ENCODE measurements at places on chromosomes 16 and 17.

GRCh38 chr17:44533533-44534246, 23.6 kb upstream of the FZD2 start:
- peak; percentile 95 for DNase-seq

DNA sequence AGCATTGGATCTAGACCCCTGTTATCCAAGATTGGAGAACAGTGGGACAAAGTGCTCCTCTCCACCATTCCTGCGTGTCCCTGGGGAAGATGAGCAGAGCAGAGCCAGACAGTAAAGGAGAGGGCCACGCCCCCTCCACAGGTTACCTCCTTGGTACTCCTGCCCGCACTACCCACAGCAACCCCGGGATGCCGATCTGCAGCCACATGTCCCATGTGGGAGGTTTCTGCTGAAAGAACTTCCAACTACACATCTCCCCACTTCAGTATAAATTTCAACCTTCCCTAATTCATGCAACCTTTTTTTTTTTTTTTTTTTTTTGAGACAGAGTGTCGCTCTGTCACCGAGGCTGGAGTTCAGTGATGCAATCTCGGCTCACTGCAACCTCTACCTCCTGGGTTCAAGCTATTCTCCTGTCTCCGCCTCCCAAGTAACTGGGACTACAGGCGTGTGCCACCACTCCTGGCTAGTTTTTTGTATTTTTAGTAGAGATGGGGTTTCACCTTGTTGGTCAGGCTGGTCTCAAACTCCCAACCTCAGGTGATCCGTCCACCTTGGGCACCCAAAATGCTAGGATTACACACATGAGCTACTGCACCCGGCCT, 2.3 kb downstream of the RAB37 start:
- no peak for DNase-seq

DNA sequence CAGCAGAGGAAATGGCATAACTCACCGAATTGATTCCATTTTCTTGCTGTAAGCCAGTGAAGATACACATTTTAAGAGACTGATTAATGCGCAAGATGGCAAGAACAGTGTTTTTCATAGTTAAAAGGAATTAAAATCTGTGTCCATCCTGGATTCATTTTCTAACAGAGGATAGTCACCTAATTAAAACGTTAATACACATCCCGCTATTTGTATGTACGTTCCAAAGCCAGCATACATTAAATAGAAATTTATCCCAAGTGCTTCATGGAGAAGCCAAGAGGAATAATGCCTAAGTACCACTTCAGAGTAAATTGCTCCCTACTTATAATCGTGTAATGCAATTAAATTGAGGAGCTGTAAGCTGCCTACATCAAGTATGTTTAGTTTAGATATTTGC, 49.9 kb downstream of the RBFOX1 start:
- no peak for DNase-seq

DNA sequence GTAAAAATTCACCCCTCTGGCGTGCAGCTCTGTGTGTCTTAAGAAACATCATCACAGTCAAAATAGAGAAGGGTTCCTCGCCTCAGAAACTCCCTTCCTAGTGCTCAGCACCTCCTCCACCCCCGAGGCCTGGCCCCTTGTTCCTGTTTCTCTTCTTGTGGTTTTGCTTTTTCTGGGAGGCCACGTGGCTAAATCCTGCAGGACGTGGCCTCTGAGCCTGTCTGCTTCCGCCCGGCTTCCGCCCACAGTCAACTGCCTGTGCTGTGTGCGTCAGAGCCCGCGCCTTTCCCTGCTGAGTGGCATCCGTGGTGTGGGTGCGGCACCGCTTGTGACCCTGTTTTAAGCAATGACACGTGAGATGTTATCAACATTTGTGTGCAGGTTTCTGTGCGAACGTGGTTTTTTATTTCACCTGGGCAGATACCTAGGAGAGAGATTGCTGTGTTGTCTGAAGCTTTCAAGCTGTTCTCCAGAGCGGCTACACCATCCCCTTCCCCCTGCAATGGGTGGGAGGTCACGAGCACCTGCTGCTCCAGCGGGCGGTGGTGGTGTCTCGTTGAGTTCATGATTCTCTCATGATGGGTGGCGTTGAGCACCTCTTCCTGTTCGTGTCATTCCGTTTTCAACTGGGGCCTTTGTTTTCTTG, 21.7 kb downstream of the ACSF3 start:
- DNase-seq, result peak; percentile 87

- no peak for DNase-seq
These were observed 251.6 kb downstream of the KCNJ2 start for GRCh38 chr17:70420861-70421445.

DNA sequence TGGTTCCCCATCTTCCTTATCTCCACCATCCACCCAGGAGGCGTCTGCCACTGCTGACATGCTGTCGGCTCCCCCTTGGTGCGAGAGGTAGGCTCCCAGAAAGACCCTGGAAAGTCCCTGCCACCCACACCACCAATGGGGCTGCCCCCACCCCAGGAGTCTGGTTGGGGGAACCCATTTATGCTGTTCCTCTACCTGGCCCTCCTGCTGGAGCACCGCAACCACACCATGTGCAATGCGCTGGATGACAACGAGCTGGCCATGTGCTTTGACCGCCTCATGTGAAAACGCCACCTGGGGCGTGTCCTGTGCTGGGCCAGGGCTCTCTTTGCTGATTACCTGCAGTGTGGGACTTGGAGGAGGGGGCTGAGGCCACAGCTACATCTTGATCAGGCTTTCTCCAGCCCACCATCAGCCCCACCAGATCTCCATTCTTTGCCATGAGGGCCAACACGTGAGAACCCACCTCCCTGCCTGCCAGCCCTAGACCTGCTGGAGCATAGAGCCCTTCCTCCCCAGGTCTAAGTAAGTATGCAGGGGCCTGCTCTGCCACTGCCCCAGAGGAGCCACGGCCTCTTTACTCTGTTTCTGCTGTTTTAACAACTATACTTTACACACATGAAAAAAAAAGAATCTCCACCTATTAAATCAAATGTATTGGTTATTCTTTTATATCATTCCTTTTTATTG, 7.9 kb upstream of the ALDH3A1 start:
- no peak for DNase-seq

DNA sequence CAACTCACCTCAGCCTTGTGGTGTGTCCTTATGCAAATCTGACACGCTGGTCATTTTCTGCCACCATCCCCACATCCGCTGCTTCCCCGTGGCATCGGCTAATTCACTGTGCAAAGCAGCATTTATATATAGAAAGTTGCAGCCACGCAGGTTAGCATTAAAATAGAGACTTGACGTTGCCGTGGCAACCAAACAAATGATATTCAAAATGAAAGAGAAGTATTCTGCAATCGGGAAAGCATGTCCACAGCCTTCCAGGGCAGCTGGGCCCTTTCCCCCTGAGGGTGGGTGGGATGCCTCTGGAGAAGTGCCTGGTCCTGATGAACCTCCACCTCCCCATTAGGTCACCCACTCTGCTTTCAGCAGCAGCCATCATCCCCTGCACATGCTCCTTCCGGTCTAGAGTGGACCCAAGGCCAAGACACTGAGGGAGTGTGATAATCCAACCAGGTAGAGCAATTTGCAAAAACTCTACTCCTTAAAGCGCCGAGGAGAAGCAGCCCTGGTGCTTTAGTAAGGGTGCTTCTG, 138.7 kb downstream of the GAS7 start:
- no peak for DNase-seq

DNA sequence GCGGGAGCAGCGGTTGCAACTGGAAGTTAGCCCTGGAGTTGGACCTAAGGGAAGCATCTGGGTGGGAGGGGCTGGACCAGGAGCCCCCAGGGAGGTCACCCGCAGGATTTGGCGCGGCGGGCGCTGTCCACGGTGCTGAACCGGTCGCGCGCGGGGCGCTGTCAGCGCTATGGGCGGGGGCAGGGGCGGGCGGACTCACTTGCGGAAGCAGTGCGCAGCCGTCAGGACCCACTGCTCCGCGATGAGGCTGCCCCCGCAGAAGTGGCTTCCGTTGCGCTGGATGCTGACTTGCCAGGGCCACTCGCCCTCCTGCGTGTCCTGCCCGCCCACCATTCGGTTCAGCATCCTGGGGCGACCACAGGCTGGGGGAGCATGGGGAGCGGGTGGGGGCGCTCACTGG, 4.5 kb downstream of the PRSS27 start:
- DNase-seq, result peak; percentile 90

- DNase-seq, result no peak
These were observed 165.6 kb downstream of the SNX29 start for GRCh38 chr16:12142157-12142556.

DNA sequence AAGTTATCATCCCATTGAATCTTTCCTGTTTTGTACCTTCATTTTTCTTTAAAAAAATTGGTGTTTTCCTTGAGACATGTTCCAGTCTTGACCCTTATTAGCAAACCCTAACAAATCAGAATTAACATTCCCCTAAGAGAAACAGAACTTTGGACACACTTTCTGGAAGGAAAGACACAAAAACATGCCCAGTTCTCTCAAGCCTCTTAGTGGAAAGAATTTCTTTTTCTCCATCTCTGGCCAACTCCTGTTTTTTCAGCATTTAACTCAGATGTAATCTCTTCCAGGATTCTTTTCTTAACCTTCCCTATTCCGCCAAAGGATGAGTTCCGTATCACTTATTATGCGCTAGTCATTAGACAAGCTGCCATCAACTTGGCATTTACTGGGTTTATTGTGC, 23.9 kb upstream of the CDH8 start:
- no peak for DNase-seq

DNA sequence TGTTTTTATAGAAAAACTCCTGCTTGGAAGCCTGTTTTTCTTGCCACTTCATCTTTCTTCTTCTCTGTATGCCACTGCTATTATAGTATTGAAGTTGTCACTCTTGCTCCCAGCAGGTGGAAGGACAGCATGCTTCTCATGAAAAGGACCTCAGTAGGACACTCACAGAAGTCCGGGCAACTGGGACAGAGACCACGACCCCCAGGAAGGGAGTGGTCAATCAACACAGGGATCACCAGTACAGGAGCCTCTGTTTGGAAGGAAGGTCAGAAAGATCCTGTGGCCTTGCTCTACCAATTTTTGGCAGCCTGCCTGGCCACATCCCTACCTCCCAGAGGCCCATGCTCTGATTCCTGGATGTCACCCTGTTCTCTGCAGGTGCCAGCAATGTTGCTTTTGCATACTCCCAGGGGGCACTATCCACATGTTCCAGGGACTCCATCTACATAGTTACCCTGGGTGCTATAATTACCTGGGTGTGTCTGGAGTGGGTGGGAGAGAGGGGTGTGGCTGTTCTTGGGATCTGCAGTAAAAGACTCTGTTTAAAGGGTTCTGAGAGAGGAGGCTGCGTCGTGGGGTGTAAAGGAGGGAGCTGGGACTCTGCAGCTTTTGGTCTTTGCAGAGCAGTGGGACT, 13.7 kb upstream of the AKAP10 start:
- no peak for DNase-seq

- DNase-seq, result no peak
These were observed 95.5 kb downstream of the SDK2 start for GRCh38 chr17:73548620-73549311.

GRCh38 chr17:27247071-27247957, 46.6 kb upstream of the WSB1 start:
- no peak for DNase-seq

GRCh38 chr16:1279945-1280589, 24.2 kb downstream of the TPSD1 start:
- no peak for DNase-seq

- no peak for DNase-seq
These were observed 175.9 kb downstream of the IRF8 start for GRCh38 chr16:86074651-86075487.

GRCh38 chr16:11168386-11169051, 87.5 kb downstream of the SOCS1 start:
- no peak for DNase-seq

DNA sequence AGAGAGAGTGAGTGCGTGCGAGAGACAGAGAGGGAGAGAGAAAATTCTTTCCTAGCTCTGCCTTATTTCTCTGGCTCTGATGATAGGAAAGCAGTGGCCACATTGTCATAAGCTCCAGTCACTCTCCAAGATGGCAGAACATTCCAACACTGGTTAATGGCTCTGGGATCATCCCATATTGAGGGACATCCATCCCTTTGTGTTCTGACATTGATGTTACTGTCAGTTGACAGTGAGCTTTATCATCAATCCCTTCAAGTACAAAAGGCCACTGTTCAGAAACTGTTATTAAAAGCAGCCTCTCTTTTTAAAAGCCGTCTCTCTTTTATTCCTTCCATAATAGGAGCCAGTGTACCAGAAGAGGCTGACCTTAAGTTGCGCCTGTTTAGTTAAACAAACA, 1084.9 kb upstream of the RBFOX1 start:
- DNase-seq, result no peak

DNA sequence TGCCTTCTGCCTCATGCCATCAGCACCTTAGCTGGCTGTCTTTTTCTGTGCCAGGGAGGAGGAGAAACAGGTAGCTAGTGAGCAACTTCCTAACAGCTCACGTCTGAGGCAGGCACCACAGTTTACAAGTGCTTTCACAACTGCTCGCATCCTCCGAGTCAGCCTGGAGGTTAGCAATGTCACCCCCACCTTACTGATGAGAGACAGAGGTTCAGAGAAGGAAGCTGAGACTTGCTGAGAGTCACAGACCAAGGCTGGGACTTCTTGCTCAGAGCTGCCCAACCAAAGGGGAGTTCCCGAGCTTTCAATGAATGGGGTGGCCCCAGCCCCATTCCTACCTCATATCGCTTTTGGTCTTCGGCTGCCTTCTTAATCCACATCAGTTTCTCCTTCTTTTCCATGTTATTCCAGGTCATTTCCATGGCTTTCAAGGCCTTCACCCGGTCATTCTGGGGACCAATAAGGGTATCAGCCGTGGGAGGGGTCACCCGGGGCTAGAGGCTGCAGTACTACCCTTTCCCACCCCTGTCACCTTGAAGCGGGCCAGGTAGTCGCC, 9.6 kb downstream of the UBTF start:
- no peak for DNase-seq

- no peak for DNase-seq
These were observed at the start of gene MYH2 for GRCh38 chr17:10549096-10549842. MYH2 (minus strand) TSS chr17:10549658; CDS start chr17:10547920, 1,738 bp downstream.

GRCh38 chr16:85228970-85229430, 116.7 kb upstream of the CIBAR2 start:
- DNase-seq, result no peak

DNA sequence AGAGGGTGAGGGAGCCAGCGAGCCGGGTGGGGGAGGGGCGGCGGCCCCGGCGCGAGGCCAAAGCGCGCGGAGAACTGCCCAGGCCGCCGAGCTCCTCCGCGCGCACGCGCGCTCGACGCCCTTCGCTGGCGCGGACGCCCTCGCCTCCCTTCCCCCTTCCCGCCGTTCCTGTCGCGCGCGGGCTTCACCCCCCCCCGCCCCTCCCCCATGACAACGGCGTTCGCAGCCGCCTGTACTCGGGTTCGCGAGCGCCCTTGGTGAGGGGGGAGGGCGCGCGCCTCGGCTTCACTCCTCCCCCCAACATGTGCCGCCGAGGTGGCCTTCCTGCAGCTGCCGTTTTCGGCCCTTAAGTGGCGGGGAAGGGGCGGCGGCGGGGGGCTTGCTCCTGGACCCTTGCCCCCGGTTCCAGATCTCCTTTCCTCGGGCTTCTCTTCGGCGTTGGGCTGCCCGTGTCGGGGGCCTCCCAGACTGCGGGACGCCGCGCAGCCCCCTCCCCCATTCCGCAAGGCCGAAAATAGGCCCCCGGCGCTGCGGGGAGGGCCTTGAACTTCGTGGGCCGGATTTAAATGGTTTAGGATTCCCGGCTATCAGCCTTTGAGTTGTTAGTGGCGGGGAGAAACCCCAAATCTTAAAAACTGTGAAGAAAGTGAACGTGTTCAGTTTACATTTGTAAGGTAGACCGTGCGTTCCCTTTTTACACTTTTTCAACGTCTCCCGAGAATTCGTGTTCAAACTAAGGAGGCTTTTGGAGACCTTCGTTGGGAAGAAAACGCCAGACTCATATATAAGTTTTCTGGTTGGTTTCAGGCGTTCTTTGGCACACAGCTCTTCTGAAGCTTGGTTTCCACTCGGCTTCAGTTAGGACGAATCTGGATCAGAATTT, 653 bp downstream of the SRRM2 start:
- DNase-seq, result no peak
